ENCODE measurements at places on chromosomes 11 and 22. TPM values are rescaled to one million over a fixed set of nuclear protein-coding genes. Genes with fewer than 3 reads are reported as not detected.

DNA sequence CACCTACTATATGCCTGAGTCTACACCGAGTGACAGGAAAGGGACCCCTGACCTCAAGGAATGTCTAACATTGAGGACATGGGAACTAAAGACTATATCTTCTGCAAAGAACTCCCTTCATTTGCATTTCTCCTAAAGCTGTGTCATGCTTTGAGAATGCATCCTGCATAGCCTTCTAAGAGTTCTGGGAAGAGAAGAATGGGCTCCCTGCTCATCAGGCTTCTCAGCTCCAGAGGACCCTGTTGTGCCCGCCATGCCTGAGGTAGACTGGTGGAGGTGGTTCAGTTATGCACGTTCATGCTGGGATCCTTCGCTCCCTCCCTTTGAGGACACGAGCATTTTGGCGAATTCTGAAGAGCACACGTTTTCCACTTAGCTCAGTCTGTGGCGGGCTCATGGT is 63.3 kb downstream of the GRIK4 start:
- H3K27ac ChIP-seq: no peak overlapping the region
- no peaks in the 10 kb centered on the region for H3K36me3 ChIP-seq
- H3K4me1 ChIP-seq: no peaks in the 10 kb centered on the region
- no peaks in the 10 kb centered on the region for H3K27me3 ChIP-seq

DNA sequence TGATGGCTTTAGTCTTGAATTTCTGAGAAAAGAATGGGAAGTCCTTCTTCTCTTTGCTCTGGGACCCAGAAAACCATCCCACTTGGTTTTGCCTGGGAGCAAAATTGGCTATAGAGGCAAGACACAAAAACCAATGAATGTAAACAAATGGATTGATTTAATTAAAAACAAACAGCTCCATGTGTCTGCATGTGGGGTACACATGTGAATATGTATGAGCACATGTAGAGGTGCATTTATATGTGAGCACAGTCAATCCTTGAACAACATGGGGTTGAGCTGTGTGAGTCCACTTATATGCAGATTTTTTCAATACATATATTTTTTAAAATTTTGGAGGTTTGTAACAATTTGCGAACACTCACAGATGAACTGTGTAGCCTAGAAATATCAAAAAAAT is 87.2 kb downstream of the CCDC81 start:
- H3K4me1 ChIP-seq: peaks cover 8% of the 10 kb centered on the region
- DNase-seq: no peak
- no peaks in the 10 kb centered on the region for H3K27me3 ChIP-seq
- no peak overlapping the region for H3K4me3 ChIP-seq
- no peak overlapping the region for H3K27ac ChIP-seq

INS gene
- not detected for total RNA-seq

ACR gene
- total RNA-seq: 1.1 TPM

- no peaks in the 10 kb centered on the region for H3K4me1 ChIP-seq
- DNase-seq: no peak
- no peak overlapping the region for H3K27ac ChIP-seq
- no peak overlapping the region for H3K4me3 ChIP-seq
Observed at GRCh38 chr11:132409573-132410355, 1039.3 kb downstream of the NTM start.

GRCh38 chr11:112735470-112735869 is 225.8 kb upstream of the NCAM1 start:
- DNase-seq: no peak
- H3K4me3 ChIP-seq: no peak overlapping the region
- H3K27me3 ChIP-seq: peaks cover 3% of the 10 kb centered on the region

RAB38 gene
- 9.0 TPM for total RNA-seq

PKDREJ gene
- total RNA-seq: 0.06 TPM

SOX10 gene
- 0.54 TPM for total RNA-seq

GRCh38 chr11:33881651-33882503 is 10.0 kb downstream of the LMO2 start:
- H3K4me3 ChIP-seq: no peak overlapping the region
- H3K27ac ChIP-seq: no peak overlapping the region
- no peaks in the 10 kb centered on the region for H3K27me3 ChIP-seq
- no peaks in the 10 kb centered on the region for H3K36me3 ChIP-seq
- H3K4me1 ChIP-seq: peaks cover 3% of the 10 kb centered on the region

GRCh38 chr11:13534358-13534757 is 38.6 kb upstream of the PTH start:
- H3K27ac ChIP-seq: no peak overlapping the region
- no peaks in the 10 kb centered on the region for H3K27me3 ChIP-seq
- no peak overlapping the region for H3K4me3 ChIP-seq
- H3K36me3 ChIP-seq: no peaks in the 10 kb centered on the region
- DNase-seq: no peak
- no peaks in the 10 kb centered on the region for H3K4me1 ChIP-seq

DEUP1 gene
- total RNA-seq: 1.9 TPM

- H3K27ac ChIP-seq: no peak overlapping the region
- no peaks in the 10 kb centered on the region for H3K4me1 ChIP-seq
- no peaks in the 10 kb centered on the region for H3K36me3 ChIP-seq
- H3K27me3 ChIP-seq: no peaks in the 10 kb centered on the region
- no peak overlapping the region for H3K4me3 ChIP-seq
Observed at GRCh38 chr22:20069331-20070042, 10.6 kb upstream of the DGCR8 start.

GRCh38 chr11:2209370-2209801 is 37.8 kb upstream of the TH start:
- DNase-seq: no peak
- H3K27ac ChIP-seq: no peak overlapping the region
- H3K36me3 ChIP-seq: no peaks in the 10 kb centered on the region

GRCh38 chr11:105023003-105023402 is at the start of gene CASP5:
Gene CASP5, minus strand, starts transcription at chr11:105023168. Its CDS starts 32 bp downstream, at chr11:105023136.
- DNase-seq: no peak
- no peaks in the 10 kb centered on the region for H3K27me3 ChIP-seq
- peaks cover 3% of the 10 kb centered on the region for H3K36me3 ChIP-seq
- H3K4me3 ChIP-seq: no peak within 1 kb of the TSS
- no peak within 1 kb of the TSS for H3K27ac ChIP-seq

TMEM121B gene
- 0.67 TPM for total RNA-seq

- no peak overlapping the region for H3K27ac ChIP-seq
- H3K4me3 ChIP-seq: no peak overlapping the region
- peaks cover 2% of the 10 kb centered on the region for H3K4me1 ChIP-seq
- no peaks in the 10 kb centered on the region for H3K27me3 ChIP-seq
- H3K36me3 ChIP-seq: no peaks in the 10 kb centered on the region
Observed at GRCh38 chr11:46901156-46901555, 17.2 kb downstream of the LRP4 start.

- H3K4me3 ChIP-seq: no peak overlapping the region
- H3K4me1 ChIP-seq: peaks cover 7% of the 10 kb centered on the region
- DNase-seq: no peak
Observed at GRCh38 chr11:62976109-62976508, 8.7 kb downstream of the SLC22A6 start.

OR51E2 gene
- not detected for total RNA-seq

GRCh38 chr22:43905681-43906080 is 13.9 kb upstream of the PNPLA5 start:
- H3K4me3 ChIP-seq: no peak overlapping the region
- H3K36me3 ChIP-seq: no peaks in the 10 kb centered on the region
- H3K4me1 ChIP-seq: no peaks in the 10 kb centered on the region

DNA sequence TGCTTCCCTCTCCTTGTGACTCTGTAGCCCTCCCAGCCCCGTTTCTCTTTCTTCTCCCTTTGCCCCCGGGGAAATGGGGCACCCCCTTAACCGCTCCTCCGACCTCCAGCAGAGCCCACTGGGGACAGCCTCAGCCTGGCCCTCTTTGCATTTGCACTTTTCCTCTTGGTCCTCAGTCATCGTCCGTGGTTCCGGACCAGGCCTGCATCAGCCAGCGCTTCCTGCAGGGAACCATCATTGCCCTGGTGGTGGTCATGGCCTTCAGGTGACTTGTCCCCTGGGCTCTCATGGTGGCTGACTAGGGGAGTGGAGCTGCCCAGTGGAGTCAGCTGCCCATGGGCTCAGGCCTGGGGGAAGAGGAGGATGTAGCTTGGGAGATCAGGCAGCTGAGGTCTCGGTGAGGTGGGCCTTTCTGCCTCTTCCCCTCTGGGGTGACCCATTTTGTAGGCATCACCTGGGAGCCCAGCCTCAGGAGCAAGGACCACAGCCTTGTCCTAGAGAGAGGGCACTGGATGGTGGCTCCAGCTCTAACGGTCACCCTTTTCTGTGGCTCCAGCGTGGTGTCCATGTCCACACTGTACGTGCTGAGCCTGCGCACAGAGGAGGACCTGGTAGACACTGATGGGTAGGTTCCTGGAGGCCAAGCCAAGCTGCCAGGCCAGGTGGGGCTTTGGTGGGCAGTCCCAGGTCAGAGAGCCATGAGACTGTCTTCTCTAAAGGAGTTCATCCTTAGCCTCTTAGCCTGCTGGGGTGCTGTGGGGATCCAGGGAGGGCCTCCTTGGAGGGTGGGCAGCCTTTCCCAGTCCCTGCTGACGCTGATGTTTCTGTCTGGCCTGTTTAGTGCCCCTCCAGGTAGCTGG is 12.5 kb downstream of the TMEM258 start:
- H3K27me3 ChIP-seq: no peaks in the 10 kb centered on the region
- H3K4me1 ChIP-seq: no peaks in the 10 kb centered on the region
- H3K36me3 ChIP-seq: peaks cover 13% of the 10 kb centered on the region

DNA sequence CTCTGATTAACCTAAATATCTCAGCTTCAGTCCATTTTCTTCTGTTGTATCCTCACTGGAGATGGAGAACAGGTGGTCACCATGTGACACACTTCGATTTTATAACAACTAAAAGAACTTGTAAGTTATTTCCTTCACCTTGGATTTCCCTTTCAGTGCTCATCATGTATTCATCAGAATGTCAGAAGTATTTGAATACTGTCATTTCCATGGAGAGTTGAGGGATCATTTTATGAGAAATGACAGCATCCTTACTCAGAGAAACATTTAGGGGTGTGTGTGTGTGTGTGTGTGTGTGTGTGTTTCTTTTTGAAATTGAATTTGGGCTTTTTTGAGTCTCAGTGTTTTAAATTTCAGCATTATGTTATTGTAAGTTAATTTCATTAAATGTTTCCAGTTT is 205.8 kb downstream of the ARHGAP42 start:
- DNase-seq: no peak
- H3K4me1 ChIP-seq: no peaks in the 10 kb centered on the region
- H3K27me3 ChIP-seq: no peaks in the 10 kb centered on the region
- no peak overlapping the region for H3K4me3 ChIP-seq
- H3K36me3 ChIP-seq: no peaks in the 10 kb centered on the region
- H3K27ac ChIP-seq: no peak overlapping the region

ZNF195 gene
- 22.9 TPM for total RNA-seq

YPEL4 gene
- 1.3 TPM for total RNA-seq

- H3K4me1 ChIP-seq: no peaks in the 10 kb centered on the region
- no peak overlapping the region for H3K4me3 ChIP-seq
- H3K27me3 ChIP-seq: no peaks in the 10 kb centered on the region
- no peaks in the 10 kb centered on the region for H3K36me3 ChIP-seq
- H3K27ac ChIP-seq: no peak overlapping the region
- DNase-seq: no peak
Observed at GRCh38 chr22:26579331-26579886, 10.5 kb downstream of the TPST2 start.

- H3K27me3 ChIP-seq: no peaks in the 10 kb centered on the region
- H3K27ac ChIP-seq: no peak overlapping the region
- no peaks in the 10 kb centered on the region for H3K4me1 ChIP-seq
- H3K4me3 ChIP-seq: no peak overlapping the region
Observed at GRCh38 chr11:17496406-17496805, 19.8 kb upstream of the ABCC8 start.
